ENCODE measurements at places on chromosomes 2 and 18.

- no peak for DNase-seq
Measured at GRCh38 chr2:111676291-111676822, 207.6 kb downstream of the ANAPC1 start.

DNA sequence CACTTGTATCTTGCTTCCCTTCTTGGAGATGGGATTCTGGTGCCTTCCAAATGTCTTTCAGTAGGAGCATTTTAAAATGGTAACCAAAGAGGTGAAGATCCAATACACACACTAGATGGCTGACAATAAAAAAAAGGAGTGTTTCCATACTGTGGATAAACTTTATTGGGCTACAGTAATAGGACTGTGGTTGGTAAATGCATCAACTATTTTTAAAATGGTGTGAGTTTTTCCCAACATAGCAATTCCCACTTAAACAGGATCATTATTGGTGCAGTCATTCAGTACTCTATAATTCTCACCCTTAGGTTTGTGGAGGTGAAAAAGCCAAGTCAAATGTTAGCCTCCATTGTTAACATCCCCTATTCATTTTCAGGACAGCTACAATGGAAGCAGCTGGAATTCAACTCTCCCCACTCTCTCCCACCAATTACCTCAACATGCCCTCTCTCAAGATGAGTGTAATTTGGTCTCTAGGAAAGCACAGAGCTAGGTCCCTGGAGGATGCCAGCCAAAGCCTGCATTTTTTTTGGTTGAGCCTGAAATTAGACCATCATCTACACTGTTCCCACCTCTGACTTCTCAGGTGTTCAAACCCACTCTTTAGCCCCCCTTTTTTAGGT is 273.3 kb downstream of the TCF4 start:
- DNase-seq, result no peak

DNA sequence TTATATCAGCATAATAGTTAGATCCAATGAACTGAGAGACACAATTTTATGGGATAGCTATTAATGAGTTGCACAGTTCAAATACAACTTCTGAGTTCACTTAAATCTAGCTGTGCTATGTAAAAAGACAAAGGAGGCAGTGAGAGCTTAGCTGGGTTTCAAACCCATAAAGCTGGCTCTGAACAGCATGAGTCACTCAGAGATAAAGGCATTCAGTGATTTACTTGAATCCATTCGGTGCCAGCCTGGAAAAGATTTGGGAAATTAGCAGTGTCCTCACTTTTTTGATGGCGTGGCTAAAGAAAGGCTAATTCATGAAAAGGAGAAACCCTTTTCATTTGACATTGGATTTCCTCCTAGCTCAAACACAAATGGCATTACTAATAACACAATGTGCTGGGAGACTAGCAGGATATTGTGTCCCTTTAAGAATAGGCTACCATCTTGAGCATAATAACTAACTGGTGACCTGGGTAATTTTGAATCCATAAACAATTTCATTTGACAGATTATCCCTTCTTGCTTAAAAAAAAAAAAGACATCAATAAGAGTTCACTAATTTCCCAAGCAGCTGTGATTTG is 98.4 kb upstream of the NEUROD1 start:
- DNase-seq, result no peak

DNA sequence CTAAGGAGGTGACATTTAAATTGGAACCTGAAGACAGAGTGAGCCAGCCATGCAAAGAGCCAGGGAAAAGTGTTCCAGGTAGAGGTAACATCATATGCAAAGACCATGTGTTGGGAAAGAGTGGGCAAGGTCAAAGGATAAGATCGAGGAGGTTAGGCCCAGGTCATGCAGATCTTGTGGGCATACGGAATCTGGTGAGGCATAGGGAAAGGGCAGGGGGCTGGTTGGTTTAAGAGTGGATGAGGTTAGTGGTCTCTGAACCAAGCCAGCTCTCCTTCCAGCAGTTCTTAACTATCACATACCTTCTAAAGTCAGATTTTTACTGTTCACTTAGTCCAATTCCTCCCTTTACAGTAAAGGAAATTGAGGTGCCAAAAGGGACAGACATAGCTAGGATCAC is 3.0 kb downstream of the ANKRD53 start:
- DNase-seq, result no peak

GRCh38 chr2:46430413-46430812 is 49.0 kb upstream of the TMEM247 start:
- no peak for DNase-seq

GRCh38 chr18:45171679-45172191 is 443.5 kb upstream of the SLC14A2 start:
- no peak for DNase-seq
